IMR-90 (cell line): ENCODE measurements at places on chromosomes 6 and 20. TPM values are rescaled to one million over a fixed set of nuclear protein-coding genes. Genes with fewer than 3 reads are reported as not detected.
A peak's percentile ranks its signal among the peaks of the same experiment; 100 is the strongest.

DNA sequence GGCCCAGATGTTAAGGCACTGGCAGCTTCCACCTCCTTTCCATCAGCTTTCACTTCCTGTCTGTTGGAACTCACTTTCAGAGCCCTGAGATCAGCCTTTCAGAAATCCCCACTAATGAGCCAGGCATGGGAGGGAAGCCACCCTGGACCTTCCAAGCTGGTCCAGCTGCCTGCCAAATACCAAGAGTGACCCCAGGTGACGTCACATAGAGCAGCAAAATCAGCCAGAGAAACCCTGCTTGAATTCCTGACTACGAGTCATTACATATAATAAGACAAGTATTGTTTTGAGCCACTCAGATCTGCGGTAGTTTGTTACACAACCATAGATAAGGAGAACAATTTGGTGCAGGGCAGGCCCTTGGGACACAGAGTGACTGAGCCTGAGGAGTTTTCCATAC, 556.0 kb upstream of the JAG1 start:
- DNase-seq: peak; percentile 99

Gene FITM2
- total RNA-seq: 6.5 and 7.2 TPM in 2 replicates

DNA sequence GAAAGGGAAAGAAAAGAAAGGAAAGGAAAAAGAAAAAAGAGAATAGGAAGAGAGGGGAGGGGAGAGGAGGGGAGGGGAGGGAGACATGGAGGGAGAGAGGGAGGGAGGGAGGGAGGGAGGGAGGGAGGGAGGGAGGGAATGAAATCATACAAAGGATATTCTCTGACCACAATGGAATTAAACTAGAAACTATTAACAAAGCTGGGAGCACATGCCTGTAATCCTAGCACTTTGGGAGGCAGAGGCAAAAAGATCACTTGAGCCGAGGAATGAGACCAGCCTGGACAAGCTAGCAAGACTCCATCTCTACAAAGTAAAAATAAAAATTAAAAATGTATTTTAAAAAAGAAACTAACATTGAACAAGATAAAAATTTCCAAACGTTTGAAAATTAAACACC, 62.8 kb downstream of the ILRUN start:
- DNase-seq: no peak

DNA sequence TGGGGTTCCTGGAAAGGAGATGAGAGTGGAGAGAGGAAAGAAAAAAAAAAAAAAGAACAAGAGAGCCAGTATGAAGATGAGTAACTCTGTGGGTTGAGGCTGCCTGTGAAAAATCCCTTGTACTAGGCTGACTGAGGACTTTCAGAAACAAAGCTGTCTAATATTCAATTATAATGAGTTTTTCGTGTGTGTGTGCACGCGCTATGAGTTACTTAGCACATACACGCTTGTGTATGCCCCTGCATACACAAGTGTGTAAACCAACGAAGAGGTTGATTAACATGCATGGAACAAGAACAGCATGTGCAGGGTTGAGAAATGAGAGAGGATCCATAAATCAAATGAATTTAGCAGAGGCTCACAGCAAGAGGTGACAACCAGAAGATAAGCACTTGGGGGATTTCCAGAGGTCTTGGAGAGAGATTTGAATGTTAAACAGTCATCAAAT, 4.8 kb upstream of the RBPJL start:
- no peak for DNase-seq

DNA sequence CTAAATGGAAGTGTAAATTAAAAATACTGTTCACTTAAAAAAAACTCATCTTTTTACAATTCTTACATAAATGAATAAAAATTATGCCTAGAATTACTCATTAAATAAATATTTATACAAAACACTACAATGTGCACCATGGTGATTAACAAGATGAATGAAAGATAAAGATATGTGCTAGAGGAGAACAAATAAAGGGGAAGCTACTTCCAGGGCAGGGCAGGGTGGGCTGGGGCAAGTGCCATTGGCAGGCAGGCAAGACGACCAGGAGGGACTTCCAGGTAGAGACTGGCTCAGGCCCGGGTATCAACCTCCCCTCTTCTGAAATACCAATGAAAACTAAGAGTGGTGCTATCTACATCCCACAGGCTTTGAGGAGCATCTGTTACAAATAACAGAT, 20.4 kb downstream of the PREP start:
- no peak for DNase-seq

DNA sequence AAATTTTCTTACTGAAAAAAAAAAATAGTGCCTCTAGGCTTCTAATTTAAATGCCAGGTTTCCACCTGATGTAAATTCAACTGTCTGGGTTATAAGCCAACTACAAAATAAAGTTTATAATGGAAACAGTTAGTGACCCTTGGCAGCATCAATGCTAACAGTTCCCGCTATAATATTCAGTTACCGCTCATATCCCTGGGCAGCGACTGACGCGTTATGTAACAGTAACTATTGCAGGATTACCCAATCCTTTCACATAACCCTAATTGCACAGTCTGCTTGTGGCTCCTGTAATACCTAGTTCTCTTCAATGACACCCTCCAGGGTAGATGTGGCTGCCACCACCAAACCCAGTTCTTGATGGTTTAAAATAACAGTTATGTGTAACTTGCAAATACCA, 208.6 kb downstream of the MOXD1 start:
- no peak for DNase-seq

Gene OR2J1
- not detected in 2 replicates for total RNA-seq

Gene ZSCAN23
- 5.3 and 8.4 TPM in 2 replicates for total RNA-seq

Gene GLP1R
- not detected in 2 replicates for total RNA-seq

DNA sequence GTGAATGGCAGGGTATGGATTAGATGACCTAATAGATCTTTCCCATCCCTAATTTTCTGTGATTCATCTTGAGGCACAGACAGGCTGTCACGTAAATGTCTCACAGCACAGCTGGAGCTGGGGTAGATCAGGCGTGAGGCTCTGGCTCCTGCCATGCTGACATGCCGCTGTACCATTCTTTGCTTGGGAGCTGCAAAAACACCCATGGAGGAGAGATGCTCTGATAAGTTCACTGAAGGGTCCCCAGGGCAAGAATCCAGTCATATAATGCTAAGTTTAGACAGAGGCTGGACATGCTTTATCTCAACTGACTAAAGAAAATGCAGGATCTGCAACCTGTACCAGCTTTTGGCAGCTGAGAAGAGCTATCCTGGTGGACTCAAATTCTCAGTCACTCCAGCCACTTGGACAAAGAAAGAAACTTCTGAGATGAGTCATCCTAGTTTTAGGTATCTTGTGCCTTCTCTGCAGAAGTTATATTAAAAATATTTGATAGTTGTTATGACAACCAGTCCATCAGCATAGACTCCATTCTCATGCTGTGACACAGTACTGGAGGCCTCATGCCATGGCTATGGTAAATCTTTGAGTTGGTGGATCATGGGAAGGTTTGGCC, 185.1 kb upstream of the RAB32 start:
- DNase-seq: no peak

- DNase-seq: peak; percentile 4
These were observed 626.8 kb upstream of the ARID1B start for GRCh38 chr6:156150391-156150790.

Gene SLC22A1
- total RNA-seq: 0.28 TPM in 1 of 2 replicates, not detected in the other

DNA sequence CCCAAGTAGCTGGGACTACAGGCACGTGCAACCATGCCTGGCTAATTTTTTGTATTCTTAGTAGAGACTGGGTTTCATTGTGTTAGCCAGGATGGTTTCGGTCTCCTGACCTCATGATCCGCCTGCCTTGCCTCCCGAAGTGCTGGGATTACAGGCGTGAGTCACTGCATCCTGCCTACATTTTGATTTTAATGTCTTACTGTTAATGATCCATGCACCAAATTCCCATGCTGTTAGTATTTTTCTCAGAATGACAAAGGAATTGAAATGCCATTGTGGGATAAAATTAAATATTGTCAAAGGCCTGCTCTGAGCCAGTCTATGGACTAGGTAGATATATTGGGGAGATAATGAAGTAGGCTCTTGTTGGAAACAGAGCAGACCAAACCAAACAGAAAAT, 28.2 kb downstream of the CBFA2T2 start:
- peak; percentile 75 for DNase-seq

DNA sequence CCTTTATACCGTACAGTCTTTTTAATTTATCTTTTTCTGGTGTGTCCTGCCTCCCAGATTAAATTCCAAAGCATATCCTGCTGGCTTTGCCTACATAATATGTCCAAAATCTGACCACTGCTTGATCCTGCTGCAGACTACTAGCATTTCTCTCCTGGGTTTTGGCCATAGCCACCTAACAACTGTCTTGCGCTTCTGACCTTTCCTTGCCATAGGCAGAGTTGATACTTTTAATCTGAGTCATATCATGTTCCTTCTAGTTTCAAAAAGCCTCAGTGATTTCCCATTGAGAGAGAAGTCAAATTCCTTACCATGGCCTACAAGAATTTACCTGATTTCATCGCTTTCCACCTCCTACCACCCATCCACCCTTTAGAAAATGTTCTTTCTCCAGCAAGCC, 104.8 kb downstream of the BCKDHB start:
- peak; percentile 14 for DNase-seq

- DNase-seq: peak; percentile 87
These were observed 222.6 kb upstream of the MARCKS start for GRCh38 chr6:113634352-113635163.

Gene SMLR1
- total RNA-seq: not detected in 2 replicates

DNA sequence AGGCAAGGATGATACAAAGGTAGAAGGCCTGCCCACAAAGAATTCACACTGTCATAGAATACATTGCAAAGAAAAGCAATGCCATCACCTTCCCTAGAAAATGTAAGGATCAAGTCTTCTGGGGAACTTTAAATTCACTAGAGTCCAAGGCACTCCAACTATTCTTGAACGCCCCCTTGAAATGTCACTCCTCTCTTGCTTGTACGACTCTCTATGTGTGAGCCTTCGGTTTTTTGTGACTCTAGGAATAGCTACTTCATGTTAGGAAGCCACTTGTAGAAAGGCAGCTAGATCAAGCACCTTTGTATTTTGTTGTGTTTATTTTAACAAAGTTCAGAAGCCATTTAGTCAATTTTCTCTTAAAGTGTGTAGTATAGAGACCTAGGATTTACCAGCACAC, 159.2 kb upstream of the ARID1B start:
- no peak for DNase-seq

- DNase-seq: peak; percentile 34
These were observed 20.5 kb downstream of the FYN start for GRCh38 chr6:111852725-111853124.

DNA sequence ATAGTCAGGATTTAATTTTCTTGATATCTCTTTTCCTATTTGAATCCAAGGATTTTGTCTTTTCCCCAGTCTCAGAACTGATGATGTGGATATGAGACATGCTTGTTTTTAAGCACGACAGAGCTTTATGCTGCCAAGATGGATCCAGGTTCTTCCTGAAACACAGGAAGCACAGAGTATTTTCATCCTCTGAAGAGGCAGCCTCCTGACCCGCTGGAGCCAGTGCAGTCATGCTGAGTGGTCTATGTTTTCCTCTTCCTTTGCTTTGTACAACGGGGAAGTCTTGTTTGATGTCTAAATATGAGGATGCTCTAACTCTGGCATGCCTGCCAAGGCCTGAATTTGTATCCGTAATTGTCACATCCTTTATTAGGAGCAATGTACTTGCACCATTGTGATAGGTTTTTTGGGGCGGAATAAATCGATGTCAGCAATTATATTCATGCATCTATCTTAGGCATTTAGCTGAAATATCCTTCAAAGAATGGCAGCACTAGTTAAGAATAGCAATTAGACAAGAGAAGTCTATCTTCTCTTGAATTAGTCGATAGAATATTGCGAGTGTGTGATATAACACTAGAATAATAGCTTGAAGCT, 407.1 kb upstream of the JAG1 start:
- peak; percentile 11 for DNase-seq

GRCh38 chr20:3901028-3901705, 12.0 kb downstream of the PANK2 start:
- peak; percentile 58 for DNase-seq

Gene SLC22A2
- not detected in 2 replicates for total RNA-seq

DNA sequence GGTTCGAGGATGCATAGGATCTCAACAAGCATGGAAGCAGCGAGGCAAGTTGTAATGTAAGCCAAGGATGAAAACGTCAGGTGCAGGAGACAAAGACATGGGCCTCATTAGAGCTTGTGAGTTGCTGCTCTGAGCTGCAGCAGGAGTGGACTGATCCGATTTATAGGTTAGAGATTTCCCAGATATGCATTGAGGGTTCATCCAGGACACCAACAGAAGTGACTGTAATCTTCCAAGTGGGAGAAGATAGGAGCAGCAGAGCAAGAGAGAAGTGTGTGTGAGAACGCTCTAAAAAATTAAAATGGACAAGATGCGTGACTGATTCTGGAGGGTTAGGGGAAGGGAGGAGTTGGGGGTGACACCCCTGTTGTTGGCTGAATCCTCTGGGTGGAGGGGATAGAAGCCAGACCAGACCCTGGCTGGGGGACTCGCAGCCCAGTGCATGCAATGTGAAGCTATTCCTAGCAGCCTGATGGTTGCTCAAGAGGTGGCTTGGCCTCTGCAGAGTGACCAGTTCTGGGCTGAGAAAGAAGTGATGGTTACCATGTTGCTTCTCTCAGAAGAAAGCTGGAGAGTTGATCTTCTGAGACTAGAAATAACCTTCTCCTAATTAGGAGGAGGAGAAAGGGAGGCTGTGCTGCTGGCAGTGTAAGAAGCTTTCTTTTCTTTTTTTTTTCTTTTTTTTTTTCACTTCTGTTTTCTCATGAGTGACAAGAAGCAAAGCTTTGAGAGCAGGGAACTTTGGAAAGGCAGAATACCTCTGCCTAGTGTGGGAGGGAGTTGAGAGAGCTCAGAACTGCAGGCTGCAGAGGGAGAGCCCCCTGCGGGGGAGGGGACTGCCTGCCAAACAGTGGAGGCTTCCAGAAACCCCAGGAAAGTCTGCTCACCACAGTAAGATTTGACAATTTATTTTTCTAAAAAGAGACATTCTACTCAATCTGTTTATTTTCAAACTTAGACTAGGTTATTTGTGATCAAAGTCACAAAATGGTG, 116.9 kb downstream of the SLX4IP start:
- DNase-seq: no peak

GRCh38 chr6:143675946-143676345, 1.8 kb upstream of the PHACTR2 start:
- DNase-seq: peak; percentile 56

GRCh38 chr6:120960761-120961160, 373.5 kb downstream of the TBC1D32 start:
- no peak for DNase-seq

Gene FBXL4
- 16.1 and 17.6 TPM in 2 replicates for total RNA-seq

- DNase-seq: no peak
These were observed 3.3 kb downstream of the SLC17A2 start for GRCh38 chr6:25927178-25927577.

- peak; percentile 12 for DNase-seq
These were observed at the start of gene SLC17A9 for GRCh38 chr20:62952373-62952967. TSS of gene SLC17A9 (plus strand) at chr20:62952709. CDS start at chr20:62952831, 122 bp downstream.

DNA sequence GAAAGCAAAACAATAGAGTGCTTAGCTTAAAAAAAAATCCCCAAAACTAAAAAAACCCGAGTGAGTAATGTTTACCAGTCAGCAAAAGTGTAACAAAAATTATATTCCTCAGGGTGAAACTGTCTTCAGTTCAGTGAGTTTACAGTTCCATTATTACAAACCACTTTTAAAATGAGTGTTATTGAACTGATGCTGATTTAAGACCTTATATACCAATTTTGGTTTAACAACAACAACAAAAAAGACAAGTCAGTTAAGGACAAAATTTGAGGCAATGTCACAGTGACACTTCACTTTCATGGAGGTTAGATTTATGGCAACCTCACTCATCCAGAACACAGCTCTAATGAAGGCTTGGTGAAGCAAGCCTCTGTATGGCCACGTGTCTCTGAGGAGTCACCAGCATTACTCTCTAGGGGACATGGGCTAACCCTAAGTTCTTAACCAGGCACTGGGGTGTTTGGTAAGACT, 630.8 kb downstream of the PHF3 start:
- no peak for DNase-seq

Gene APMAP
- total RNA-seq: 67.2 TPM in 2 replicates

Gene HLA-DQA1
- not detected in 2 replicates for total RNA-seq
